ENCODE measurements at places on chromosomes 12 and 14.

DNA sequence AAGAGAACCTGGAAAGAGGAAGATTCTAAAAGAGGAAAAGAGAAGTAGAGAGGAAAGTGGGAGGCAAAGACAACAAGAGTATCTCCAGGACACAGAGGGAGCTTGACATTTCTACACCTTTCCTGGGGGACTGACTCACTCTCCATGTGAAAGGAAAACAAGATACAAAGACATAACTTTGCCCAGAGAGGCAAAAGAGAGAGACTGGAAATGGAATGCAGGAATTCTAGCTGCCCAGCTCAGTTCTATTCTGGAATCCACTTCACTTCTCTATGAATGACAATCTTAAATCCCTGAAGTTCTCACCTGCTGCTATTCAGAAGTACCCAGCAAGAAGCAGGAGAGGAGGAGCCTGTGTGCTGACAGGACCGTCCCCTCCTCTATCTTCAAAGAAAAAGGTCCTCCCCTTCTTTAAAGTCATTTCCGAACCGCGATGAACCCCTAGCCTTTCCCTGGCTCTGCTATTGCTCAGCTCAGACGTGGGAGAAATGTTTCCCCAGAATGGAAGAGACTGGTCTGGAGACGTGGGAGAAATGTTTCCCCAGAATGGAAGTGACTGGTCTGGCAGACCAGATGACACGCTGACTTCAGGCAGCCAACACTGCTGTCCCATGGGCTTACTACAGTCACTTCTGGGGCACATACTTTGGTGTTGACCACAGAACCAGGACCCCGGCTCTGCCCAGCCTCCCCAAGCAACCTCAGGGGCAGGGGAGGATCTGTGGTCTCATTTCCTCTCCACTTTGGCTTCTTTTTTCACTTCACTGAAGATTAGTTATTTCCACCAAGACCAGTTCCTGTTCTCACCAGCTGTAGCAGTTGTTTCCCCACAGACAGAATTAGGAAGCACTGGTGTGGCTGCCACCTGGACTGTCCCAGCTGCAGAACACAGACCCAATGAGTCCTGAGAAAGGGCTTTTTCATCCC lies 8.3 kb downstream of the FMNL3 start:
- DNase-seq = no peak

DNA sequence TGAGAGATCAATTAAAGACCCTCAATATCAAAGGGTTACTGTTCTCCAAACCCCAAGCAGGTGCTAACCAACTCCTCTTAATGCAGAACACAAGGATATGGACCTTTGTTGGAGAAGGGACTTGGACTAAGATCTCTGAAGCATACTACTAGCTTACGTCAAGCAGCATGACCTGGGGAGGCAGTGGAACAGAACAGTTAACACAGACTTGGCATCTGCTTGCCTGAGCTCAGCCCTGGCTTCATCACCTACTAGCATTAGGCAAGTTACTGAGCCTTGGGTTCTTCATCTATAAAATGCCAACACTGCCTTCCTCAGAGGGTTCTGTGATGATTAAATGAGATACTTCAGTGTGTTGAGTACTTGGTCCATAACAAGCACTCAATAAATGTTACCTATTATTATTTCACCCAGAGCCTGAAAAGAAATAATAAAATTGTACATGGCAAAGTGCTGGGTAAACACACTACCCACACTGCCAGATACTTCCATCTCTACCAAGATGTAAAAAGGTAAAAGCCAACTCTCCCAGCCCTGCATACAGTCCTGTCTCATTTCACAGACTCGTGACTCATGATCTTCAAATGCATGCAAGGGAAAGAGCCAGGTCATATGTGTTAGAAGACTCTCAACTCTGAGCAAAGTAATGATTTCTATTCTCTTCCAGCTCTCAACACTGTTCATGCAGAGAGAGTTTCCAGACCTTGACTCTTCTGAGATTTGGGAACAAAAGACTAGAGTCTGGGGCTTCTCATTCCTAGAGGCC lies 39.7 kb downstream of the FMNL3 start:
- no peak for DNase-seq

DNA sequence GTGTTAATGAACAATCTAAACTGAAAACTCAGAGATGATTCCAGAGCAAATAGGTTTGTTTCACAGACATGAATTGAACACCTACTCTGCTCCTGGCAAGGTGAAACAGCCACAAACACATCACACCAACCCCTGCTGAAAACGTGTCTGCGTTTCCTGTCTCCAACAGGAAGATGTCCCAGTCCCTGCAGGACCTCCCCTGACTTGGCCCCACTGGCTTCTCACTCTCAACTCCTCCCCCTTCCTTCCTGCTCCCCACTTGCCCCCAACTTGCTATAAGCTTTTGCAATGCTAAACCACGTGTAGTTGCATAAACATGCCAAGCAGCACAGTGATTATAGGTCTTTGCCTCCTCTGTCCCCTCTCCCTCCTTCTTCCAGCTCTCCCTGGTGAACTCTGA lies 567.6 kb downstream of the BCL11B start:
- no peak for DNase-seq

GRCh38 chr14:52202151-52202550 lies 65.3 kb upstream of the PTGDR start:
- no peak for DNase-seq

DNA sequence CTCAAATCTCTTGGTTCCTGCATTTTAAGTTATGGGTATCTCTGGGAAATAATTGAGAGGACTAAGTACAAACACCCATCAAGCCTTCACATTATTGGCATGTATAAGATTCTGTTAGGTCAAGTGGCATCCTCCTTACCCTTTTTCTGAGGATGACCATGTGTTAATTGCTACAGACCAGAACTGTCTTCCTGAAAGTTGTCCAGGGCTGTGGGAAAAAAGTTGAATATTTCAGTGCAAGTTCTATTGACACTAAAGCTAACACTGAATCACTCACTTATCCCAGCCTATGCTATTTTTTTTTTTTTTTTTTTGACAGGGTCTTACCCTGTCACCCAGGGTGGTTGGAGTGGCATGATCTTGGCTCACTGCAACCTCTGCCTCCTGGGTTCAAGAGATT lies 130.1 kb upstream of the HIF1A start:
- DNase-seq = no peak

DNA sequence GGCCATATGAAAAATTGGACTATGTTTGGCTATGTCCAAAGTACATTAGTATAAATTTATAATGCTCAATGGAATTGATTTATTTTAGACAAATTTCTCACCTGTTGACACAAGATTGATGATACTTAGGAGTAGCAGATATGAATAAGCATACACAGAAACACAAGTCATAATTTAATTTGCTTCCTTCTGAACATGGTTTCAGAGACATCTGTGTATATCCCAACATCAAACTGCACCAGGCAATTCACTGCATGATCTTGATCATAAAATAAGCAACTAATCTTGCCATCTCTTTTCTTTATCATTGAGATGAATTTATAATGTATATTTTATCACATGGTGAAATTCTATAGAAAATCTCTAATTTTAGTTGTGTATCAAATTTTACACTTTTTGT lies 3.8 kb downstream of the CLECL1 start:
- DNase-seq = no peak

GRCh38 chr12:98109266-98109665 lies 406.1 kb upstream of the TMPO start:
- DNase-seq = no peak

DNA sequence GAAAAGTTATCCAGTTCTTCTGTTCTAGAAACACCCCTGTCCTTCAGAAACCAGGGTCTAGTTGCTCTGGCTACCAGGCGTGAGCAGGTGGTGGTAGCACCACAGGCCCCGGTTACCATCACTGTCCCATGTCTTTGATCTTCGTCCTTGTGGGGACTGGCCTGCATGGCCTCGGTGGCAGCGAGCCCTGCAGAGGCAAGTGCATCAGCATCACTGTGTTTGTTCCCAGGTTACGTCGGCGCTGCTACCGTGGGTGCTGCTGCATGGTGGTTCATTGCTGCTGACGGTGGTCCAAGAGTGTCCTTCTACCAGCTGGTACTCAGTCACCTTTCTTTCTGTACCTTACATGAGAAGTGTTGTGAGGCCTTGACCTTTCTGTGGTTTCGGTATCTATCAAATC lies 58.9 kb downstream of the ANAPC7 start:
- DNase-seq = no peak

DNA sequence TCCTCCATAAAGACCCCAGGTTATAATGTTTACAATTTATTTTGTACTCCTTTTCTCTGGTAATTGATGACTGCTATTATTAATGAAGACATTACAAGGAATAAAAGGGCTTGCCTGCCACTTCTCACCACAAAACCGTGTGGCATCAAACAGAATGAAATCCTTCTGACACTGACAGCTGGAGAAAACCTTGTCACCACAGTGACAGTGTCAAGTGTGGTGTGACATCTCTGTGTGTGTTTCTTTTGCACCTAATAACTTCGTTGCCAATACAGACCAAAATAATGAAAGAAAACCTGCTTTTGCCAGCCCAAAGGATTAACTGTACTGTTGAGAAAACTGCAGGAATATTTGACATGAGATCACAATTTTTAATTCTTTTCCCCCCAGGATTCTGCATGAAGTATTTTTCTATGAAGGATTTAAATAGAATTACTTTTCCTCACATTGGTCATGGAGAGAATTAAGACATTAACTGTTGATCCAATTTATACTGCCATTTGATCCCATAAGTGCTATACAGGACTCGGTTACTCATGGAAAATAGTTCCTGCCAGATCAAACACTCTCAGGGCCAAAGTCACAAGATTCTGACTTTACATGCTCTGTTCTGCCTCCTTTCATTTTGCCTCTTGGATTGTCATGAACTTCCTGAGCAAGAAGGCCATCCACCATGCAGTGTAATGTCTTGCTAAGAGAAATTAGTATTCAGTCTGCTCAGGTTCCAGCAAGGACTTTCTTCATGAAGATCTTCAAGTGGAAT lies 60.4 kb upstream of the IFNG-AS1 start:
- no peak for DNase-seq

DNA sequence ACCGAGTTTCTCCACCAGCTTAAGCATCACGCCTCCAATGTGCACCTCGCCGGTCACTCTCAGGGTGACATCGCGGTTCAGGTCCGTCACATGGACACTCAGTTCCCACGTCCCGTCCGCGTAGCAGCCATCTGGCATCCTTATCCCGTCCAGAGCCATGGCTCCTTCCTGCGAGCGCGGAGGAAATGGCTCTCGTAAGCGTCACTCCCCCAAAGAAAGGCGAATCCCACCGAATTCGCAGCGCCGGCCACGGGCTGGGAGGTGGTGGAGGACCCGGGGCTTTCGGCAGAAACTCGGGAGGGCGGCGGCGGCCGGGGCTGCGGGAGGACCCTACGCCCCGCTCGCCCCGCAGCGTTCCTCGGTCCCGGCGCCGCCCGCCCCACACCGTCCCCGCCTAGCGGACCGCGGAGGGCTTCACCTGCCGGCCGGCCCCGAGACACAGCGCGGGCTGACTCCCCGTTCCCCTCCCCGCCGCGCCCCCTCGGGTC lies 396 bp downstream of the FERMT2 start:
- DNase-seq = no peak

DNA sequence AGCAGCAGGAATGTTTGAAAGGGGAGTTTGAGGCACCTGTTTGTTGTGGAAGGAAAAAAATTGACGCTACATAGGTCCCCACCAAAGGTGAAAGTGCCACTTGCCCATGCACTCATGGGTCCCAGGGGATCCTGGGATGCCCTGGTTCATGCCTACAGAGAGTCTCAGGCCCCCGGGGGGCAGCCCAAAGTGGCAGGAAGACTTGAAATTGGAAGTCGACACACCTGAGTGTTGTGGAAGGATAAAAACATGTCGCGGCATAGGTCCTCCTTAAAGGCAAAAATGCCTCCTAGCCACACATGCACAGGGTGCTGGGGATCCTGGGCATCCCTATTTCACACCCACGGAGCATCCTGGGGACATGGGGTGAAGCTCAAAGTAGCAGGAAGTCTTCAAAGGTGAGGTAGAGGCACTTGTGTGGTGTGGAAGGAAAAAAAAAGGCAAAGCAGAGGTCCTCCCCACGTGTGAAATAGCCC lies 576.1 kb downstream of the ALG10 start:
- DNase-seq = no peak

DNA sequence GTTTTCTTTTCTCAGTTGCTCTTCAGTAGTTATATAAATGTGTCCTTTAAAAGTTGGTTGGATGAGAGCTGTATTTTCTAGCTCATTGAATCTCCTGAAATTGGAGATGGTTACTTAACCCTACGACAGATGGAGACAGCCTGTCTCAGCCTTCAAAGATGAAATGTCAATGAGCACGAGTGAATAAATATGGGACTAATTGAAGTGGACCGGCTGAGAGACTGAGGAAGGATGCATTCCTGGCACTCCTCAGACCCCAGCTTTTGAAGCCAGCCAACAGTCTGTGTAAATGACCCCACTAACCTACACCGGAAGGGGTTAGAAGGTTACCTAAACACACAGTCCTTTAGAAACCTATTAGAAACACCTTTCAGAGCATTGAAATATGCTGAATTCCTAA lies 46.6 kb downstream of the PDZRN4 start:
- DNase-seq = no peak

DNA sequence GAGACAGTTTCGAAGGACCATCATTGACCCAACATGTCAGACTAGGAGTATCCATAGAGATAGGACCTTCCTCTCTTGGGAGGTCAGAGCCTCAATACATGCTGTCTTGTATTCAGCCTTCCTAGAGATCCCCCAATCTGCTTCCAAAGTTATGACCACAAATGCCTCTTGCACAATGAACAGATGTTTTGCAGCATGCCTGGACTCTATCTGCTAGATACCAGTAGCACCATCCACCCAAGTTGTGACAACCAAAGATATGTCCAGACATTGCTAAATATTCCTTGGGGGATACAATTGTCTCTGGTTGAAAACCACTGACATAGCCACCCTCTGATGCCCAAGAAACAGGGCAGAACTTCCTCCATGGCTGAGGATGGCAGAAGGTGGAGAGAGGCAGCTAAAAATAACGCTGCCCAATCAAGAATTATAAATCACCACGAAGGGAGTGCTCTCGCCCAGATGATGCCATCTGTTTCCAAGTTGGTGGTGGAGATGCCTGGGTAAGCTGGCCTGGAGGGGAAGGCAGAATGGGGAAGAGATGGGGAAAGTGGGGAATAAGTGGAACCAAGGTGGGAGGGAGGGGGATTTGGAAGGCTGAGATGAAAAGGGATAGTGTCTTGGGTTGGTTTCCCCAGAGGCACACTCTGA lies 42.9 kb upstream of the NOS1 start:
- DNase-seq = no peak

GRCh38 chr14:59305231-59305630 lies 116.8 kb downstream of the DAAM1 start:
- DNase-seq = no peak

DNA sequence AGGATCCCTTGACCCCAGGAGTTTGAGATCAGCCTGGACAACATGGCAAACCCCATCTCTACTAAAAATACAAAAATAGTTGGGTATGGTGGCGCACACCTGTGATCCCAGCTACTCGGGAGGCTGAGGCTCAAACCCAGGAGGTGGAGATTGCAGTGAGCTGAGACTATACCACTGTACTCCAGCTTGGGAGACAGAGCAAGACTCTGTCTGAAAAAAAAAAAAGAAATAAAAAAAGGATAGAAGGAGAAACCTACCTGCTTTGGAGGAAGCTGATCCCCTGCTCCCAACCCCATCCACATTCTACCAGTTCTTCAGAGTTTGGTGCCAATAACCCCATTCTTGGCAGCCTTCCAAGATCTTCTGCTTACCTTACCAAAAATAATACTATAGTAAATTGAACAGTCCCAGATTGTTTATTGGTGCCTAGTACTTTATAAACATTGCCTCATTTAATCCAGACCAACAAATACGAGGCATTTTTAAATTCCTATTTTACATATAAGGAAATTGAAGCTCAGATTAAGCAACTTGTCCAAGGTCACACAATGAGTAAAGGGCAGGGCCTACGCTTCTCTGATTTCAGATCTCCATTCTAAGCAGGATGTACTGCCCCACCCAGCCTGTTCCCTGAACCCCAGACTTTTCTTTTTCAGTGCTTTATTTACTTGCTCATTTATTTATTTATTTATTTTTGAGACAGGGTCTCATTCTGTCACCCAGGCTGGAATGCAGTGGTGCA lies 33.2 kb upstream of the FAM222A start:
- DNase-seq = no peak
